Activated naive CD4-positive, alpha-beta T cell treated with anti-CD3 and anti-CD28 coated beads for 36 hours (primary cell): ENCODE measurements at places on chromosomes 11 and 22. TPM values are rescaled to one million over a fixed set of nuclear protein-coding genes. Genes with fewer than 3 reads are reported as not detected.

MYBPC3 gene
- total RNA-seq: not detected

- DNase-seq: no peak
These were observed 25.0 kb upstream of the MYRF start for GRCh38 chr11:61727401-61727811.

DNA sequence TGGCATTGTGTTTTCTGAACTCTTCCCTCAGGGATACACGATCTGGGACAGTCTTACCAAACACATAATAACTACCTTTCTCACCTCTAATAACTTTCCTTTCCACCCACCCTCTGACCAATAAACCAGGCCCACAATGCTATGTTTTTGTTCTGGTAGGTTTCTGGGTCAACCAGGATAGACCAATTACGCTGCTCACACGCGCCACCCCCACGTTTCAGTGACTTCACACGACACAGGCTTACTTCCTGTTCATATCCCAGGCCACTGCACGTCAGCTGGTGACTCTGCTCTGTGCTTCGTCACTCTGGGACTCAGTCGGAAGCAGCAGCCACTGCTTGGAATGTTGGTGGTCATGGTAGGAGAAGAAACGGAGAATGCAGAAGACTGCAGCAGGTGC lies 2.5 kb downstream of the KRTAP5-4 start:
- DNase-seq: peak; percentile 37

GRCh38 chr11:114166897-114167323 lies 107.4 kb downstream of the ZBTB16 start:
- peak; percentile 25 for DNase-seq

GRCh38 chr11:76579056-76579751 lies 91.3 kb downstream of the LRRC32 start:
- DNase-seq: peak; percentile 25
